BE2C (cell line): ENCODE measurements at places on chromosomes 12 and 14.

DNA sequence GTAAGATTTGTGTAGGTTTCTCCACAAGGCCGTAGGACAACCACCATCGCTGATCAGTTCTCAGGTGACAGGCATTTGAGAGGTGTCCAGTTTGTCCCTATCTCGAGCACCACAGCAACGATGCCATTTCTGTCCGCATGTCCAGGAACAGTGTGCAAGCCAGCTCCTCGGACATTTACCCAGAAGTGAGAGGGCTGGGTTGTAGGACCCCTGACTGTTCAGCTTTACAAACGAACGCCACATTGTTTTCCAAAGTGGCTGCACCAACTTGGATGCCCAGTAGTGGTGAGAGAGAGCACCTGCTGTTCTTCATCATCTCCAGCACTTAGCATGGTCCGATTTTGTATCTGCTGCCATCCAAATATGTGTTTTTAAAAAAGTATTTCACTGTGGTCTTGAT is 38.6 kb downstream of the CYP46A1 start:
- DNase-seq, result no peak

GRCh38 chr12:94062796-94063635 is 85.4 kb upstream of the PLXNC1 start:
- DNase-seq, result no peak

GRCh38 chr12:105384916-105385535 is 54.5 kb downstream of the C12orf75 start:
- no peak for DNase-seq

GRCh38 chr14:99744873-99745224 is 48.4 kb upstream of the EML1 start:
- no peak for DNase-seq

- DNase-seq, result no peak
These were observed 56.4 kb downstream of the VCPKMT start for GRCh38 chr14:50059763-50060616.

DNA sequence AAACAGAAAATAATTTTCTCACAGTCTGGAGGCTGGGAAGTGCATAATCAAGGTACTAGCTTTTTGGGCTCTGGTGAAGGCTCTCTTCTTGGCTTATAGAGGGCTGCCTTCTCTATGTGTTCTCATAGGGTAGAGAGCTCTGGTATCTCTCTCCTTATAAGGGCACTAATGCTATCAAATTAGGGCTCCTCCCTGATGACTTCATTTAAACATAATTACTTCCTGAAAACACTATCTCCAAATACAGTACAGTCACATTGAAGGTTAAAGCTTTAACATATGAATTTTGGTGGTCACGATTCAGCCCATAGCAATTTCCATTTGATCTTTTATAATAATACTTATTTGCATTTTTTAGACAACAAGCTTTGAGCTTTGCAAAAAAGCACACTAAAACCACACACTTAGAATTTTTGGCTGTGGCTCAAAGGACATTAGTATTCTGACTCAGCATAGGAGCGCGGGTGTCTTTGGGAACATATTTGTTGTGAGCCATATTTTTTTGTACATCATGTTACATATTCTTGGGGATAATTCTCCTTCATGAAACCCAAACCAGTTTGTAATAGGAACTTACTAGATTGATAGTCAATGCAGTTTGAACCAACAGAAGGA is 808.1 kb upstream of the FBXO33 start:
- no peak for DNase-seq

DNA sequence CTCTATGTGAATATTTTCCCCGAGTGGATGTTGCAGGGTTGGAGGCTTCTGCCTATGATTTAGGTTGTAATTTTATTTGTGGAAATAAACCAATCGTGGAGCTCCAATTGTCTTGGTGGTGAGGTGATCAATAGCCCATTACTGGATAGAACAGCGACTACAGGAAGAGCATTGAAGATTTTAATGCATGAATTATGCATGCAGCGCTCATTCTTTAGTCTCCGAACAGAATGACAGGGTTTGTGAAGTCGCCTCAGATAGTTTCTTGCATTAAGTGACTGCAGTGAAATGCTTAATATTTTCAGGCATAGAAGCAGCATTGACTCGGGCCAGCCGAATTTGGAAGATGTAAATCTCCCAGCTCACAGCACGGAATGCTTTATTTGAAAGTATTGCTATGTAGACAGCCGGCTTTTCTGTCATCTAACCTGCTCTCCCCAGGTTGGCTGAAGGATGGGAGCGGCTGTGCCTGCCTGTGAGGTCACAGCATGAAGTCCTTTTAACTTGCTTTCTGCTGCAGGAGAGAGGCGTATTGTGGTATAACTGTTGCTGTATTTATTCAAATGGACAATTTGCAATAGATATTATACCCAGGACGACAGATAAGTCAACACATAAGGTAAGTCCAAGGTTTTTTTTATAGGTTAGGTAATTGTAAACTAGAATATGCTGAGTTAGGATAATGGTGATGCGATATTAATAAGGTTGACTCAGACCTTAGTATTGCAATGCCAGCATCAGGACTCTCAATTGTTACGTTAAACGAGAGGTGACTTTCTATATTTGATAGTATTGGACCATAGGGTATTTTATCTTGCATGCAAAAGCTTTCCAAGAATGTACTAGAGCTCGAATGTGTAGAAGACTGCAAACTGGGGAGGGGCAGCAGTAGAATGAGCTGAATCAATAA is 135.7 kb downstream of the CNTN1 start:
- DNase-seq, result no peak

GRCh38 chr14:24978862-24979724 is 70.9 kb downstream of the STXBP6 start:
- no peak for DNase-seq

GRCh38 chr14:96673706-96674105 is 123.5 kb upstream of the VRK1 start:
- DNase-seq, result no peak

- DNase-seq, result no peak
These were observed 202.1 kb upstream of the MYL2 start for GRCh38 chr12:111122458-111122878.

GRCh38 chr12:25420116-25420515 is 133.0 kb downstream of the LMNTD1 start:
- DNase-seq, result no peak

DNA sequence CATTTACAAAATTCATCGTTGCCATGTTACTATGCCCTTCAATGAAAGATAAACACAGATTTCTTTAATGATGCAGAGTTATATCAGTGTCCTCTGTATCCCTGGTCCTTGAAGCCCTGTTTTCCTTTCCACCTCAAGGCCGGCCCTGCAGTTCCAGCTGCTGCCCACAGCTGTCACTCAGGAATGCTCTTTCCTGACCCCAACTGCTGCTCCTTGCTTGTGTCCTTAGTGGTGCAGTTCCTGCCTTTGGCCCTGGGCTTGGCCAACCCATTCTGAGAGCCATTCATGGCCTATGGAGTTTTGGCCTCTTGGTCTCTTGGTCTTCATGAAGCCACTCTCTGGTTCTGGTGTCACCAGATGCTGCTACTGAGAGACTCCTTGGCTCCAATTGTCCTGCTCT is 93.1 kb downstream of the GAS2L3 start:
- DNase-seq, result no peak

DNA sequence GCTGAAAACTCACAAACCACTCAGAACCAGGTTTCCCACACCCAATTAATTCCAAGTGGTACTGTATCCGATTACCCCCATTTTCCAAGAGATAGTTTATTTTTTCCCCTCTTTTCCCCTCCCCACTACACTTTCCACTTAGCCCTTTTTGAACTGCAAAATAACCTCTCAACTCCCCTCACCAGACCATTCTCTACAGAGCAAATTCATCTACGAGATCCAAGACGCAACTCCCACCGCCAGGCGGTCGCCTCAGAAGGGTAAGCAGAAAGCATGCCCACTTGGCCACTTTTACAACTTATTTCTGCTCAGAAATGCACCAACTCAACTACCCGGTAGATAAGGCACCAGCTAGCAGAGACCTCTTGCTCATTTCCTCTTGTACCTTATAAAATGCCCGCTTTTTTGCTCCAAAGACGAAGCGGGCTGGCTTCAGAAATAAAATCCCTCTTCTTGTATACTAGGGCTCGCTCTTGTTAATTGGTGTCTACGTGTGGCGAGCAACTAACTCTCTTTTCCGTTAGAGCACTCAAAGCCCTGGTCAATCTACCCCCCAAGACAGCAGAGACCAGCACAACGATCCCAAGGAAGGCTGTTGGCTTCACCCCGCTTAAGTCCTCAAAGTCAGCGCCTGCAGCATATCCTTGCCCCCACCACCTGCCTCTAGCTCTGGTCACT is 910 bp upstream of the SRP54 start:
- peak; percentile 46 for DNase-seq

DNA sequence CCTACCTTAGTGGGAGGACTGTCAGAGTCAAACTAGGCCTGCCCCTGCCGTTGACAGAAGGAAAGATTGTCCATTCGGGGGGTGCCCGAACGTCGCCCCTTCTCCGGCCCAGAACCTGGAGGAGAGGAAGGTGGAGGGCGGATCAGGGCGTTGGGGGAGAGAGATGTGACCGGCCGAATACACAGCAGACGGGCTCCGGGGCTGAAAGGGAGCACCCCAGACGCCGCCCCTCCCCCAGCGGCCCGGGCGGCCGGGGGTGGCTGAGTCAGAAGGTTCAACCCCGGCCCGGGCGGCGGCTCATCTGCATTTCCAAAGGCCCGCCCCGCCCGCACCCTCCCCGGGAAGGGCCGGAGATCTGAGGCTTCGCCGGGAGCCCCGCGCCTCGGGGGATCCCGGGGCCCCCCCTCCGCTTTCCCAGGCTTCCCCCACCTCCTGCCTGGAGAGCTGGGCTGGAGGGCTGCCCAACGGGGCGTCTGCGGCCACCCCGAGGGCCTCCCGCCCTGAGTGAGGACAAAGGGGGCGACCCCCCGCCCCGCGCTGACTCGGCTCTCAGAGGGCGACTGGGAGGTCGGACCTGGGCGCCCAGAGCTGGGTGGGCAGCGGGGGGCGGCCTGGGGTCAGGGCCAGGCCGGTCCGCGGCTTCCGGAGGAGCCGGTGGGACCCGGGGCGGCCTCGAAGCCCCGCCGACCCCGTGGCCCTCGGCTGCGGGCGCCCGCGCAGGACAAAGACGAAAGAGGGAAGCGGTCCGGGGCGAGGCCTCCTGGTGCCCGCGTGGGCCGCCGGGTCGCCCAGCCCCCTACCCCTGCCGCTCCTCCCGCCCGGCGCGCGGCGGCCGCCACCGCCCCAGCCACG is 3.7 kb upstream of the SETD1B start:
- peak; percentile 82 for DNase-seq

DNA sequence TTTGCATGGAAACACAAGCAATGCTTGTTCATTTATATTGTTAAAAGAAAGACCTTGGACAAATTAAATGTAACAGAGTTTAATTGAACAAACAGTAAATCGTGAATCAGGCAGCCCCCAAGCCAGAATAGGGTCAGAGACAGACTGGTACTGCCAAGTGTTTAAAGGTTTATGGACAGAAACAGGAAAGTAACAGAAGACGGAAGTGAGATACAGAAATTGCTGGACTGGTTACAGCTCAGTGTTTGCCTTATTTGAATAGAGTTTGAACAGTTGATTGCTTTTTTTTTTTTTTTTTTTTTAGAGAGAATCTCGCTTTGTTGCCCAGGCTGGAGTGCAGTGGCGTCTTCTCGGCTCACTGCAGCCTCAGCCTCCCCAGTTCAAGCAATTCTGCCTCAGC is 50.3 kb downstream of the DAO start:
- no peak for DNase-seq

DNA sequence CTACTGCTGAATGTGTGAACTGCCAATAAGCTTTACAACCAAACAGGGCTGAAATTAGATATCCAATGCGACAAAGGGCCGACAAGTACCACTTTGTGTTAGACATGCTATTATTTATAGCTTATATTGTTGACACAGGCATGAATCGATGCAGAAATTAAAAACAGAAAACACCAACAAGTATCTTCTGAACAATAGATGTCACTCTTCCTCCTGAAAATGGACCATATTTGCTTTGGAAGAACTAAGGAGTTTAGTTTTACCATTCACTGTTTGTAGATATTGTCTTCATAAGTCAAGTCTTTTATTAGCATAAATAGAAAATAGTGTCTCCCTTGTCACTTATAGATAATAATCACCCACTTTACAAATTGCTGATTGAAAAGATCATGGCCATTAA is 86.5 kb downstream of the LRIG3 start:
- DNase-seq, result no peak

GRCh38 chr14:93691042-93691780 is 97.1 kb downstream of the PRIMA1 start:
- no peak for DNase-seq
